CD8-positive, alpha-beta T cell (primary cell): ENCODE measurements at places on chromosomes 6 and 20.

DNA sequence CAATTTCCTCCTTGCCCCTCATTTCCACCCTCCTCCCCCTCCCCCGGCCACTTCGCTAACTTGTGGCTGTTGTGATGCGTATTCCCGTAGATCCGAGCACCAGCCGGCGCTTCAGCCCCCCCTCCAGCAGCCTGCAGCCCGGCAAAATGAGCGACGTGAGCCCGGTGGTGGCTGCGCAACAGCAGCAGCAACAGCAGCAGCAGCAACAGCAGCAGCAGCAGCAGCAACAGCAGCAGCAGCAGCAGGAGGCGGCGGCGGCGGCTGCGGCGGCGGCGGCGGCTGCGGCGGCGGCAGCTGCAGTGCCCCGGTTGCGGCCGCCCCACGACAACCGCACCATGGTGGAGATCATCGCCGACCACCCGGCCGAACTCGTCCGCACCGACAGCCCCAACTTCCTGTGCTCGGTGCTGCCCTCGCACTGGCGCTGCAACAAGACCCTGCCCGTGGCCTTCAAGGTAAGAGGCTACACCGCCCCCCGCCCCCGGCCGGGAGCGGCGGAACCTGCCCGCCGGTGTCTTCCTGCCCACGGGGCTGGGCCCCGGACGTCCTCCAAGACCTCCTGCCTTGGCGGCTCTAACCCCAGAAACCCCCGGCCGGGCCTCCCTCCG lies 44.9 kb upstream of the SUPT3H start:
- DNase-seq, result peak; percentile 52

DNA sequence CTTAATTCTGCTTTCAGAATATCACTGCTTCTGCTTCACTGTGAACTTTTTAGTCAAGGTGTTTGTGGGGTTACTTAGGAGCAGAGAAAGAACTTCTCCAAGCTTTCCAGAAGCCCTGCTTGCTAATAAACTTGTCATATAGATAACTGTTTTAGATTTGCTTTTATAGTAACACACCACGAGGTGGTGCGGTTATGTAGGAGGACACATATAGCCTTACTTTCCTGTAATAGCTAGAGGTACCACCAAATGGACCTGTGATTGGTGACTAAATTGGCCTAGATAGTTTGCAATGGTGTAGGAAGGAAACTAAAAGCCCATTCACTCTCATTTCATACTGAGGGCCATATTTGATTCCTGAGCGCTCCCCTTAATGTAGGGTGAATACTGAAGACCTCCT lies 52.3 kb upstream of the BCLAF1 start:
- DNase-seq, result no peak

DNA sequence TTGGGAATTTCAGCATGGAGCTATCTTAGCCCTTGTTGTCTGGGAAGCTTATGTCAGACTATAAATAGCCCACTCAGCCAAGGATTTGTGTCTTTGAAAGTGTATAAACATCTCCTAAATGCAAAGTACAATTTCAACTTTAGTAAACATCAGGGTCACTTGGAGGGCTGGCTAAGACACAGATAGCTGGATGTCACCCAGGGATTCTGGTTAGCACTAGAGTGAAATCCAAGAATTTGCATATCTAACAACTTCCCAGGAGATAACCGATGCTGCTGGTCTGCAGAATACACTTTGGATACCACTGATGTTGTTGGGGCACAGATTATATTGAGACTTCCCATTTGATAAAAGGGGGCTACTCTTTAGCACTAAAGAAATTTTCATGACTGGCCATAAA lies 130.9 kb downstream of the PAX1 start:
- no peak for DNase-seq

GRCh38 chr6:16322666-16323312 lies 84.4 kb downstream of the GMPR start:
- DNase-seq, result peak; percentile 76

DNA sequence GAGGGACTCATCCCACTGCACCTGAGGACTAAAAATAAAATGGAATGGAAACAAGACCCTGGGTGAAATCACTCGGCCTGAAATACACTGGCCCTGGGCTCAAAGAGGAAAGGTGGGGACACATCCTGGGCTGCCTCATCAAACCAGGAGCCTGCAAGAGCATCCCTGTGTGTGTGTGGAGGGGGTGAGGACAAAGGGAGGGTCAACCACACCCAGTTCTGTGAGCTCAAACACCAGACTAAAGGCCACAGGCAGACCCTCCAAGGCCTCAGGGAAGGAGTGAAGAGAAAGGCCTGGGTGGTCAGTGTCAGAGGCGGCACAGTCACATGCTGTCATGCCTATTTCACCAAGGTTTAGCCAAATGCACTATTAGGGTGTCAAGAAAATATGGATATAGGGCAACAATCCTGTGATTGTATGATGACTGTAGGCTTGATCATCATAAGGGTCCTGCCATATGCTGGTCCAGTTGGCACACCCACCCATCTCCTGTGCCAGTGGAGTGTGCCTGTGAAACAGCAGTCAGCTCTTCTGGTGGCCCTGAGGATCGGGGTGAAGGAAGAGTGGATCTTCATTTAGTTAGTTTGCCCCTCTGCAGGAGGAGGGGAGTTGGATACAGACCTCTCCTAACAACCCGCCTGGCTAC lies 28.9 kb downstream of the SRSF3 start:
- DNase-seq, result no peak

DNA sequence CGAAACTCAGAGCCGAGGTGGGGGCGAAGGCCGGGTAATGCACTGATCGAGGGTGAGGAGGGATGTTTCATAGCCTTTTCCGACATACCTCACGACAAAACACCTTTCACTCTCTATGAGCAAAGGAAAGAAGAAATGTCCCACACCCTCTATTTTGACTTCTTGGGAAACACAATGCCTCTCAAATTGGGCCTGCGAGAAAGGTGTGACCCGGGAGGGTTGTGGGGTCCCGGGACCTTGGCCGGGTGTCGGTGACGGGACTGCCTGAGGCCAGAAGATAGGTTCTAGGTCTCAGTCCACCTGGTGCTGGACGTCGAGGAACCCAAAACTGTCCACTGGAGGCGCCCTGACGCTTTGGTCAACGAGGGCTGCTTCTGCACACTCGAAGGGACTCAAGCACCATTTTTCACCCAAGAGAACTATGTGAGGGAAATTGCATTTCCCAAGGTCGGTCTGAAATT lies 41.1 kb upstream of the OSTM1 start:
- DNase-seq, result peak; percentile 24

DNA sequence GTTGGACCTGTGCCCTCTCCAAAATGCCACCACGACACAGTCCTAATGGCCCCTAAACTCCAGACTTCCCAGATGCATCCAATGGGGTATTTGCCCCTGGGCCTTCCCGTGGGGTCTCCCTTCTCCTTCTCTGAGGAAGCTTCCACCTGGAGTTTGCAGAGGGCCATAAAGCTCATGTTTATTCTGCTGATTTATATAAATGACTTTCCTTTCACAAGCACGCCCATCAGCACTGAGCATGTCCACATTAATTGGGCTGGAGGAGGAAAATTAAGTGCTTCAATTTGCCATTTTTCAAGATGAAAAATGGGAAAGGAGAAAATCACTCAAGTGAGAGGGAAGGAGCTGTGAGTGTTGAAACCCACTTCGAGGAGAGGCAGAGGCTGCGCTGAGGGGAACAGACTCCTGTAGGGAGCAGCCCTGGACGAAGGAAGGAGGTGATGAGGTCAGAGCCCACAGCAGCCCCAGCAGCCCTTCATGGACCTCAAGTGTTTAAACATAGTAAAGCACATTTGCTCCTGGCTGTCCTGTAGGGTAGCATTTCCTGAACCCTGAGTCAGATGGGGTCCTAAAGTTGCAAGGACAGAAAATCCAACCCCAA lies 434.9 kb upstream of the SULF2 start:
- DNase-seq, result no peak

- DNase-seq, result no peak
Observed at GRCh38 chr6:88662163-88662580, 301.2 kb downstream of the RNGTT start.

DNA sequence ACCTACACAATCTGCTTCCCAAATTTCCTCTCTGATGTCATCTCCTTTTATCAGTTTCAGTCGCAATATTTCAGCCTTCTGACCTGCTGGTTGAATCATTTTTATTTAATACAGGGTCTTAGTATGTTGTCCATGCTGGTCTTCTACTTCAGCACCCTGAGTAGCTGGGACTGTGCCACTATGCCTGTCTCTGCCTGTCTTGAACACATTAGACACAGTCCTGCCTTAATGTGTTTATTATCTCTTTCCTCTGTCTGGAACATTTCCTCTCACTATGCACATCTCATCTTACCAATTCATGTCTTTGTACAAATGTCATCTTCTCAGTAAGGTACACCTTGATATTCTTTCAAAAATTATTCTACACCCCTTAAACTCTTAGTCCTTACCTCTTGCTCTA lies 106.5 kb downstream of the THEMIS start:
- no peak for DNase-seq

DNA sequence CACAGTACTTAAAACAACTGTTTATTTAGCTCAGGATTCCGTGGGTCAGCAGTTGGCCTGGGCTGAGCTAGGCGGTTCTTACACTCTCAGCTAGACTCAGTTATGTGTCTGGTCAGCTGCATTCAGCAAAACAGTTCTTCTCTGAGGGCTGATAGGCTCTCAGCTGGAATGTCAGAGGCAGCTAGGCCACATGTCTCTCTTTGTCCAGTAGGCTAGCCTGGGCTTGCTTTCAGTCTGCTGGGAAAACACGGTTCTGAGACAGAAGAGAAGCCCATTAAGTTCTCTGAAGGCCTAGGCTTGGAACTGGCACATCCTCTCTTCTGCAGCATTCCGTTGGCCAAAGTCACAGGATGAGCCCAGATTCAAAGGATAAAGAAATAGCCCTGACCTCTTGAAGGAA lies 65.6 kb downstream of the TULP4 start:
- no peak for DNase-seq

DNA sequence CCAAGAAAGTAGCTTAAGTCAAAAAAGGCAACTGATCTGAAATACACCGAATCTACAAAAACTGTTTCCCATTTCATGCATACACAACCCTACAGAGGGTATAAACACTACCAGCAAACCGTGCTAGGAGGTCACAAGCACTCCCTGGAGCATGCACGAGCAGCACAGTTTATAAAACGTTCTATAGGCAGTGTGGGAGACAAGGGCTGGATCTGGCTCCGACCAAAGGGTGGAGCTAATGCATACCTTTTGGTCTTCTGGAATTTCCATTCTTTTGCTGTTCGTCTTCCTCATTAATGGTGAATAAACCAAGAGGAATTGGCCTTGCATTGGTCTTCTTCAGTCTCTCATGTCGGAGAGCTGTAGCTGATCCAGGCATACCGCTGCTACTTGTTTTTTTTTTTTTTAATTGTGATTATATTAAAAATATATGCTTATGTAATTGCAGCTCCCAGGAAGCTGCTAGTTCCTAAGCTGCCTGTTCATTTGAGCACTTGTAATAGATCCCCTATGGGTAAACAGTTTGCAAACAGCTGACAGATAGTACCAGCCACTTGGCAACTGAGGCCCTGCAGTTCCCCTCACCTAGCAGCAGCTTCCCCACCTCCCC lies 24.5 kb downstream of the MAP7 start:
- no peak for DNase-seq

DNA sequence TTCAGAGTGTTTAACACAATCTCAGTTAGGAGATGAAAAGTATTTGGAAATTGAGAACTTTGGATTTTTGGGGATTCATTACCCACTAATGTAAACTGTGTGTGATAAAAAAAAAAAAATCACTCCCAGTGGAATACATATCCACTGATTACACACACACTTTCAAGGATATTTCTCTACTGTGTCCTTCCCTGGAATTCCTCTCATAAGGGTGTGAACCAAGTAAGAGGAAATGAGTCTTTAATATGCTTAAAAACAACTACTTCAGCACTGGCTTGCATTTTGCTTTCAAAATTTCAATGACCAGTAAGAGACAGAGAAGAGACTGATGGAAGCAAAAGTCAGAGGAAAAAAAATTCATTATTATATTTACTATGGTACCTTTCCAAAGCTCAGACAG lies 24.5 kb upstream of the MYCT1 start:
- no peak for DNase-seq

DNA sequence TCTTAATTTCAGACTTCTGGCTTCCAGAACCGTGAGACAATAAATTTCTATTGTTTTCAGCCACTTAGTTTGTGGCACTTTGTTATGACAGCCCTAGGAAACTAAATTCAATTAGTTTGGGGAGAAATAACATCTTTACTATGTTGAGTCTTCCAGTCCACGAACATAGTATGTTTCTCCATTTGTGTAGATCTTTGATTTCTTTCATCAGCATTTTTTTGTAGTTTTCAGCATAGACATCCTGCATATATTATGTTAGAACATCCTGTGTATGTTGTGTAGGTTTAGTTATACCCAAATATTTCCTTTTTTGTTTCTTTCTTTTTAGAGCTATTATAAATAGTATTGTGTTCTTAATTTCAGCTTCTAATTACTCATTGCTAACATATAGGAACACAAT lies 18.0 kb upstream of the HMGA1 start:
- DNase-seq, result no peak

DNA sequence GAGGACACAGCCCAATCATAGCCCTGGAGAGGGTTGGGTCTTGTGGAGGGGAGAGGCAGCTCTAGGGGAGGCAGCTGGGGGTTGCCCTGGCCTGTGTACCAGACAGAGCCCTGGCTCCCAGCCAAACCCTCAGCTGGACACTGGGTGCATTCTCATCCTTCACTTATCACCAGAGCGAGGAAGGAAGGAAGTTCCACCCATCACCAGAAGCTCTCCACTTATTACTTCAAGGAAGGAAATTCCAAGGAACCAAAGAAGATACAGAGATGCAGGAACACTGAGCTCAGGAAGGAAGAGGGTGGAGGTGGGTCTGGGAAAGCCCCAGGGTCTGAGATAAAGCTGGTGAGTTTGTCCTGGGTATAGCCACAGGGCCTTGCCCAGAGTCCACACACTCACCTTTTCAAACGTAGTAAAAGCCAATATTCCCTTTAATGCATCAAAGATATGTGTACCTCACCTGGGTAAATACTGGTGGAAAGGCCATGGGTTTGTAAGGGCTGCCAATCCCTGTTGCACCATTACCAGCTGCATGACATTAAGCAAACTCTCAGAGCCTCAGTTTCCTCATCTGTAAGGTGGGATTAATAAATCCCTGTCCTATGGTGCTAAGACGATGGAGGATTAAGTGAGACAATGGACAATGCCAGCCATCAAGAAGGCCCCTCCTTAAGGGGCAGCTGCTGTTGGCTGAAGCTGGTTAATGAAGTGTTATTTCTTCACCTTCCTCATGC lies 109.7 kb upstream of the NAA20 start:
- no peak for DNase-seq

GRCh38 chr6:140487586-140487985 lies 1113.1 kb upstream of the CITED2 start:
- no peak for DNase-seq

GRCh38 chr6:38067263-38067980 lies 247.9 kb downstream of the ZFAND3 start:
- no peak for DNase-seq
